ENCODE measurements at places on chromosomes 4 and X. TPM values are rescaled to one million over a fixed set of nuclear protein-coding genes. Genes with fewer than 3 reads are reported as not detected.

GRCh38 chr4:19999276-19999675 lies 252.4 kb upstream of the SLIT2 start:
- DNase-seq = no peak

DNA sequence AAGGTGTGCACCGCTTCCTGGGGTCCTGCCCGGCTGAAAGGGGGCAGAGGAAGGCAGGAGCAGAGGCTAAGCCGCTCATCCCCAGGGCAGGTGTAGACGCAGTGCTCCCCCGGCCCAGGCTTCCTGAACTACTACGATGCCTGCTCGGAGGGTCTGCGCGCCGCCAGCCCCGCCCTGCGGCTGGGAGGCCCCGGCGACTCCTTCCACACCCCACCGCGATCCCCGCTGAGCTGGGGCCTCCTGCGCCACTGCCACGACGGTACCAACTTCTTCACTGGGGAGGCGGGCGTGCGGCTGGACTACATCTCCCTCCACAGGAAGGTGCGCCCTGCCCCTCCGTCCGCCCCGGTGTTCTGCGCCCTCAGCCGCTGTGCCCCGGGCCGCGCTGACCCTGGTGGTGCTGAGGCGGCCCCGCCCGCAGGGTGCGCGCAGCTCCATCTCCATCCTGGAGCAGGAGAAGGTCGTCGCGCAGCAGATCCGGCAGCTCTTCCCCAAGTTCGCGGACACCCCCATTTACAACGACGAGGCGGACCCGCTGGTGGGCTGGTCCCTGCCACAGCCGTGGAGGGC lies 8.4 kb upstream of the SLC26A1 start:
- no peak for DNase-seq

GRCh38 chr4:8900588-8900987 lies 28.9 kb upstream of the HMX1 start:
- DNase-seq = no peak

- DNase-seq = no peak
Observed at GRCh38 chr4:27154706-27155105, 294.1 kb downstream of the STIM2 start.

- no peak for DNase-seq
Observed at GRCh38 chr4:99807666-99808065, 9.0 kb upstream of the DAPP1 start.

DNA sequence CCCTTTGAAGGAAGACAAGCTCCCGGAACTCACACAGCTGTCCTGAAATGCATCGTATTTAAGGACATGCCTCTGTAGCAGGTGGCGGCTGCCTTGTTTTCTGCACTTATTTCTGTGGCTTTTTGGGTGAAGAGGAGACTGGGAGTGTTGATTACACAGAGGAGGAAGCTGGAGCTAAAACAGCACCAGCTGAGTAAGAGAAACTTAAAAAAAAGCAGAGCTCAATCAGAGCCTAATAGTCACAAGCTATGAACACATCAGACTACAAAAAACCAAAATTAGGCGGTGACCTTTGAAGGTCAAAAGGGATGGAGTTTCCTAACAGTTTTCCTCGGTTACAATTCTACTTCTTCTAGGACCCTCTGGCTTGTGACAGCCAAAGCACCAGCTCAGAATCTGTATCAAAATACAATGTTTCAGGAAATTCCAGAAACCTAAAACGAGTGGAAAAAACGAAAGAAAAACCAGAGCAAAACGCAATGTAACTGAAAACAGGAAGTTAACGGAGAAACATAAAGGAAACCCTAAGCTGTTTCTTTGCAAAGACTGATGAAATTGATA lies 13.5 kb downstream of the PRKX start:
- DNase-seq = no peak

- no peak for DNase-seq
Observed at GRCh38 chr4:44670506-44671199, 7.6 kb upstream of the GUF1 start.

The CENPC gene
- 17.6 TPM for total RNA-seq

The MAGEC3 gene
- total RNA-seq = not detected

The TRIM61 gene
- 0.15 TPM for total RNA-seq

The PRKG2 gene
- total RNA-seq = 3.6 TPM

The OTC gene
- 0.15 TPM for total RNA-seq

The CLDN2 gene
- not detected for total RNA-seq

The CT45A7 gene
- not detected for total RNA-seq

The CORIN gene
- 0.38 TPM for total RNA-seq

The GLRB gene
- 0.91 TPM for total RNA-seq

The MED12 gene
- total RNA-seq = 34.0 TPM
